ENCODE measurements at places on chromosomes 12 and 14.

DNA sequence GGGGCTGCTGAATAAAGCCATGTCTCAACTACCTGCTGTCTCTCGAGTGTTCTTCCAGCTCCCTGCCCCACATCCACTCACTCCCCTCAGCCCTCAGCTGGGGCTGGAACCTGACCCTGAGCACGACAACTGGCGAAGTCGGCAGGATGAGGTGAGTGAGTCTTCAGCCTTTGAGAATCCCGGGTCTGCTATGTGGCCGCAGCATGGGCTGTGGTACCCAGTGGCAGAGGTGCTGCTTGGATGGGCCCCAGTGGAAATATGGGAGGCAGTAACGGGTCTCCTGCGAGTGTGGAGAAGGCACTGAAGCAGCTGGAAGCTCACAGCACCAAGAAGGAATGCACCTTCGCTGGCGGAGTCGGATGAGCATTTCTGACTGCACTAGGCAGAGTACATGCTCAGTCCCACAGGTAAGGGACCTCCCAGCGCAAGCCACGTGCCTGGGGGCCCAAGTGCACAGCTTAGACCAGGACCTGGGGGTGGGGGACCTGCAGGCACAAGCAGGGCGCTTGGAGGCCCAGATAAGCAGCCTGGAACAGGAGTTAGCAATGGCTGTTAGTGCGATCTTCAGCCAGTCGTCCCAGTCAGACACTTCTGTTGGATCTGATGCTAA is 95.5 kb upstream of the TMPO start:
- peak; percentile 39 for DNase-seq

DNA sequence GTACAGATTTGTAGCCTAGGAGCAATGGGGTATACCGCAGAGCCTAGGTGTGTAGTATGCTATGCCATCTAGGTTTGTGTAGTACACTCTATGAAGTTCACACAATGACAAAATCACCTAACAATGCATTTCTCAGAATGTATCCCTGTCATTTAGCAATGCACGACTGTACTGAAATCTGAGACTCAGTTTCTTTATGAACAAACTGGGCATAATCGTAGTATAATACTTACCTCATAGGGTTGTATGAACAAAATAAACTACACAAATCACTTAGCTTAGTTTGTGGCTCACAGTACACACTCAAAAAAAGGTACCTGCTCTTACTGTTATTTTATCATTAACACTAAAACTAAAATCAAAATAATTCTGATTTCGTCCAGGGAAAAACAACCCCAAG is 6.9 kb upstream of the PRKAG1 start:
- DNase-seq = no peak

DNA sequence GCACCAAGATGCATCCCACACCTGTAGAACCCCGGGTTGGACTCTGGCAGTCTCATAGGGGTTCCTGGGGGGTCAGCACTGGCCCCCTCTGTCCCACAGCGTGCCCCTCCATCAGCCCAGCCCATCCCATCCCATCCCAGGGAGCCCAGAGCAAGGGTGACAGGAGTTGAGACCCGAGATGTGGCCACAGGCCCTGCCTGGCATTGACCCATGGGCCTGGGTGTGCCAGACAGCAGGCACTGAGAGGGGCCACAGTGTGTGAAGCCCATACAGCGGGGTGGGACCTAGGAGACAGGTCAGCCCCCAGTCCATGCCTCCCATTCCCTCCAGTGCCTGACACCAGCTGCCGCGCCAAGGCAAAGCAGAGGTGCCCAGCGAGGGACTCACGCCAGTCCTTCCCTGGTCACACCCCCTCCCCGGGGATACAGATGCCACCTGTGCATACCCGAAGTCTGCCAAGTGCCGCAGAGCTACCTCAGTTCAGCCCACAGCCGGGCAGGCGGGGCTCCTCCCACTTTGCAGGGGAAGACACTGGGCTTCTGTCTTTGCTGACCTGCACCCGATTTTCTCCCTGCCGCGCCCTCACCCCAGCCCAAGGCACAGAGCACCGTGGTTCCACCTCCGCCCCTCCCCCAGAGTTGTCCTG is 50.4 kb downstream of the CYP46A1 start:
- DNase-seq = no peak

GRCh38 chr12:3319723-3320492 is 171.1 kb upstream of the PRMT8 start:
- no peak for DNase-seq

DNA sequence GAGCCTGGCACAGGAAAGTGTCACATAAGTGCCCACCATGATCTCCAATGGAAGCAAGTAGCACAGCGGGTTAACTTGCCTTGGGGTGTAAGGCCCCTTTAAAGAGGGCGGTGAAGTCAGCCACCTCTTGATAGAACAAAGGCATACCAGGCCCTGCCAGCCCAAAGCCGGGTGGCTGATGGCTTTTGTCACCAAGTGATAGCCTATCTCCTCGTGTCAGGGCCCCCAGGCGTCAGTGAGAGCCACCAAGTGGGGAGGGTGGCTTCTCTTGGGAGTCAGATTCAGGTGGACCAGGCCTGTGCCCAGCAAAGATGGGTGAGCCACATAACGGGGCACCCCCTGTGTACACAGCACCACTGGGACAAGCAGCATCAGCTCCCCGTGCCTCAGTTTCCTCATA is 8.3 kb upstream of the MYL2 start:
- DNase-seq = no peak

DNA sequence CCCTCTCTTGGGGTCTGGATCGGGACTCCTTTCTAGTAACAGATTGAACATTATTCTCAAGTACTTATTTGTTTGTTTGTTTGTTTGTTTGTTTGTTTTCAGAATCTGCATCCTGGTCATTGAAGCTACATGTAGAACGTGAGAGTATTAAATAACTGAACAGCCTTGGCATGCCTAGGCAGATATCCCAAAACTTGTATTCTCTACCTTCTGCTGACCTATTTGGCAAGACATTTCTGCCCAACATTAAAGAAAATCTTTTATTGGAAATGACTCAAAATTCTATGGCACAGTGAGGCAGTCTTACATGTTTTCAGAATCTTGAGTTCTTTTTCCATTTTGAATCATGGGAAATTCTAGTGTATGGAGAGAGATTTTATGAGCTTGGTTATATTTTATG is 165.1 kb upstream of the CNOT2 start:
- DNase-seq = no peak

DNA sequence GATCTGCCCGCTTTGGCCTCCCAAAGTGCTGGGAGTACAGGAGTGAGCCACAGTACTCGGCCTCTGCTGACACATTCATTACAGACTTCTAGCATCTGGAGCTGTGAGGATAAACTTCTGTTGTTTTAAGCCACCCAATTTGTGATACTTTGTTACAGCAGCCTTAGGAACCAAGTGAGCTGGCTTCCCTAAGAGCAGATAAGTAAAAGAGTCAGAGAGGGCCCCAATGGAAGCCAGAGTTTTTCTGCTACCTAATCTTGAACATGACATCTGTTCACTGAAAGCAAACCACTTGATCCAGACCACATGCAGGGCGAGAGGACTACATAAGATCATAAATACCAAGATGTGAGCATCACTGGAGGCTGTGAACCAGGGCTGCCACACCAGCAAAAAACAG is 3.7 kb upstream of the MAPKAPK5 start:
- no peak for DNase-seq

- no peak for DNase-seq
These were observed 33.5 kb downstream of the CLEC1A start for GRCh38 chr12:10065241-10065640.

- DNase-seq = no peak
These were observed 3.2 kb upstream of the MIA2 start for GRCh38 chr14:39230416-39231035.

GRCh38 chr14:68828698-68829097 is 35.8 kb upstream of the ZFP36L1 start:
- no peak for DNase-seq

DNA sequence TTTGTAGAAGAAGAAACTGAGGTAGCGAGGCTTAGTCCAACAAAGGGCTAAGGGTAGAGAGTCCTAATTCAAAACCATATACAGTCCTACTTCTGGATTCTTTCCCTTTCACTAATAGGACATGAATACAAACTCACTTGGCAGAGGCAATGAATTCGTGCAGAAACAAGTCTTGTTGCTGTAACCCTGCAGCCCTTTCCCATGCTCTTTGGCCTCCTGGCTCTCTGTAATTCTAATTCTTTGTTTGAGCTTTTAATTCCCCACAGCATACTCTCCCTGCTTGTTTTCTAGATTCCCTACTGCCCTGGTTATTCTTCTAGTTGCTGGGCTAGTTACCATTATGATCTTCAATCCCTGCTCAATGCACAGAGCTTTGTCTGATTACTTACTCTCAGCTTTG is 381.4 kb downstream of the ETNK1 start:
- DNase-seq = no peak

GRCh38 chr12:11827091-11828061 is 177.9 kb downstream of the ETV6 start:
- no peak for DNase-seq

GRCh38 chr12:106245767-106246166 is 2.1 kb downstream of the CKAP4 start:
- DNase-seq = no peak

- DNase-seq = no peak
These were observed 29.2 kb upstream of the WSCD2 start for GRCh38 chr12:108099778-108100489.

- DNase-seq = no peak
These were observed 38.9 kb downstream of the DMAC2L start for GRCh38 chr14:50350975-50351374.

DNA sequence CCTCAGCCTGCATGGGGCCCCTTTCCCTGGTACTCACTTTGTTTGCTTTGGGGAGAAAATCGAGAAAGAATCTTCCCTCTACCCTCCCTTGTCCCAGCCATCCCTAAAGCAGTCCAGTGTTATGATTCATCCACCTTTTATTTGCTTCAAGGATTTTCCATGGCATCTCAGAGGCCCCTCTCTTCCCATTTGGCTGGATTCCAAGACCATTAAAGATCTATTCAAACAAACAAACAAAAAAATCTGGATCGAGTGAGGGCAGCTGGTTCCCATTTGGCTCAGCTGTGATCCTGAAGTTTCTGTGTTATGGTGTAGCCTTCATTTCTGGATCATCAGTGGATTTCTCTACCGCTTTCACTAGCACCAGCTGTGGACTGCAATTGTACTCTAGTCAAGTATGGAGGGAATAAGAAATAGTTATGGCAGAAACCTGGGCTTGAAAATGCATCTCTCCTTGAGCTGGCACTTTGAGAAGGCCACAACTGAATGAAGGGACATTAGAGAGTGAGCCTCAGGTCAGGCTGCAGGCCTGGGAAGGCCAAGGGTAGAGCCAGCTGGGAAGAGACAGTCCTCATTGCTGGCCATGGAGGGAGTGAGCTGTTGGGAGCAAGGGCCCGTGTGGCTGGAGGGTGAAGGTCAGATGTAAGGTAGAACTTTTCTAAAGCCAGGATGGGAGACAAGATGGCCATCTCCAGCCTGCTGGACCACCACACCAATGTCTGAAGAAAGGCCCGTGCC is 13.7 kb downstream of the KRT71 start:
- peak; percentile 88 for DNase-seq

- no peak for DNase-seq
These were observed 80.8 kb downstream of the PAPOLA start for GRCh38 chr14:96582995-96583394.

GRCh38 chr12:1738446-1738845 is 47.6 kb downstream of the ADIPOR2 start:
- peak; percentile 6 for DNase-seq

GRCh38 chr12:12585115-12585863 is 22.6 kb upstream of the DUSP16 start:
- no peak for DNase-seq

- peak; percentile 89 for DNase-seq
These were observed 98.3 kb downstream of the LRRC74A start for GRCh38 chr14:76924371-76925096.

DNA sequence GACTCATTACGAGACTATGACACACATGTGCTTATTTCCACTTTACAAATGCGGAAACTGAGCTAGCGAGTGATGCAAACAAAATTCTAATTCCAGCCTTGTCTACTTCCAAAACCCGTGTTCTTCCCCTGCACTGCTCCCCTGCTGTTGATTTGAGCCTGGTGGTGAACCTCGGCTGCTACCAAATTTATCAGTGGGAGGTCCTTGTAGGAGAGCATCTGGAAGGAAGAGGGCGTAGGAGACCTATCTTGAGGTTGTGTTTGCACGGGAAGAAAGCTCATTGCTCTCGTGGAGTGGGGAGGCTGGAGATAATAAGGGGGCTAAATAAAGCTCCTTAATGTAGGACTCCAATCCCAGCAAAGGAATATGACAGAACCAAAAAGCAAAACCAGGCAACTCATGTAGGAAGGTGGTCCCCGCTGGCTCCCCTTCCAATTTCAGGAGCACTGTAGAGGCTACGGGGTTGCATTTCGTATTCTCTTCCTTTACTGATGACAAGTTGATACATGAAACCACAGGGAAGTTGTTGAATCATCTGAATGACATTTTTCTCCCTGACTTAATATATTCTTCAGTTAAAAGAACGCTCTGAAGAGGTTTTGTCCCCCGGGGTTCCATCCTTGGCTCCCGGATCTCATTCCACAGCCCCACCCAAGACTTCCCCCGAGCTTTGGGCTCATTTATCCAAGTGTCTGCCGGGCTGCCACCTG is 52.6 kb downstream of the FZD10 start:
- peak; percentile 22 for DNase-seq

GRCh38 chr14:72480464-72481243 is 413.2 kb downstream of the DPF3 start:
- DNase-seq = peak; percentile 26

- peak; percentile 38 for DNase-seq
These were observed 26.5 kb downstream of the BMP4 start for GRCh38 chr14:53929871-53930715.

GRCh38 chr12:28172434-28173030 is 17.7 kb upstream of the CCDC91 start:
- DNase-seq = peak; percentile 41

GRCh38 chr14:69260861-69261564 is 1.1 kb downstream of the GALNT16 start:
- peak; percentile 41 for DNase-seq

DNA sequence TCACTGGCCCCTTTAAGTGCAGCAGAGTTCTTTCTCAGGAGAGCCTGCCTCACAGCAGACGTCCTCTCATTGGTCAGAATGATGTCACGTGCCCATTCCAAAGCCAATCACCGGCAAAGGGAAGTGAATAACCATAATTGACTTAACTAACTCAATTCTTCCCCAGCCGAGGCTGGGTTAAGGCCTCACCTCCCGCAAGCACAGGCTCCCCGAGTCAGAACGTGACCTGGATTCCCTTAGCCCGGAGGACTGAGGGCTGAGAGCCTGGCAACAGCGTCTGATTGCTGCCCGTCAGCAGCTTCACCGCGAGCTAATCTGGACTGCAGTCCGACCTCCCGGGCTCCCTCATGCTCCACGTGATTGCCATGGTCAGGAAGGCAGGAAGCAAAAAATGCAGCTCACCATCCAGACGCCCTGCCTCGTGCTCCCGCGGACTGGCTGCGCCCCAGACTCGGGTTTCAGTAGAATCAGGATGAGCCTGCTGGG is 92.1 kb upstream of the FZD10 start:
- DNase-seq = peak; percentile 63

DNA sequence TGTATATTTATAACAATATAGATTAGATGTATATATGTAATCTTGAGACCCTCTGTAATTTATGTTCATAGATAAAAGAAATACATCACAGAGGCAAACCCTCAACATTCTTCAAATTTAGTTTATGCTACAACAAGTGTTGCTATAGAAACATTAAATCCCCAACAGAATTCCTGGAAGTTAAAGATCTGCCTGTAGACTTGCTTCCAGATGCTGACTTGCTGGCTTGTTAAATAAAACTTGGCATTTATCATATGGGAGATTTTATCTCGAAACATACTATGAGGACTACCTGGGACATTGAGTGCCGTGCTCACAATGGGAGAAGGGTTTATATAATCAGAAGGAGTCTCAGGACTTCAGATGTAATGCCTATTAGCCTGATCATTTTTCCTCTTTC is 136.3 kb upstream of the PLXNC1 start:
- DNase-seq = peak; percentile 64
